HT-29 (cell line): ENCODE measurements at places on chromosomes 5 and 9. TPM values are rescaled to one million over a fixed set of nuclear protein-coding genes. Genes with fewer than 3 reads are reported as not detected.
A peak's percentile ranks its signal among the peaks of the same experiment; 100 is the strongest.

- no peak for DNase-seq
These were observed 27.5 kb downstream of the FNIP1 start for GRCh38 chr5:131769336-131769735.

DNA sequence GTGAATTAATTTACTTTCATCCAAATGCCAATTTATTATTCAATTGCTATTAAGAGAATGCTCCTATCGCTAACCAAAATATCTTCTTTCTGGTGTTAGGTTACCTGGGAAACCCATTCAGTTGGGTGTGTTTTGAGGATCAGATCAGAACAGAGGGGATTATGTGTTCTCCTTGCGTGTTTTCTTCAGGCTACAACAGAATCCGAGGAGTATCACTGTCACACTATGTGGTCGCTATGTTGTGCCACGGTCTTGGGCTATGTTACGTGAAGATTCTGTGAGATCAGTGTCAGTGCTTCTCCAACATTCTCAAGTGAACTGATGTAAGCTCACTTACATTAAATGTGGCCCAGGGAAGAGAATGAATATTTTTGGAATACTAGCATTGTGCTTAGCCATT lies 39.0 kb downstream of the ADCY2 start:
- no peak for DNase-seq

DNA sequence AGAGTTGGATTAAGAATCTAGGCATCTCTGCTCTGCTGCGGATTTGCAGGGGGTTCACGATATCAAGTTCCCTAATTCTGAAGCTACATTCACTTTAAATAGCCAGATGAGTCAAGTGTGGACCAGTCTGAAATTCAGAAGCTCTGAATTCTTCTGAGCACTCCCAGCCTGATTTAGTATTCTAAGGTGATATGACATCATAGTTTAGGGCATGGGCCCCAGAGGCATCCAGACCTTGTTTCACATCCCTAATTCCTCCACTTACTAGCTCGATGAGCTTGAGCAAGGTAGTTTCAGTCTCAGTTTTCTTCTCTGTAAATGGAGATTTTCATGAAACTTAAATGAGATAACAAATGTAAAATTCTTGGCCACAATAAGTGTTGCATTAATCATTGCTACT lies 65.2 kb downstream of the TMEM167A start:
- DNase-seq: no peak

DNA sequence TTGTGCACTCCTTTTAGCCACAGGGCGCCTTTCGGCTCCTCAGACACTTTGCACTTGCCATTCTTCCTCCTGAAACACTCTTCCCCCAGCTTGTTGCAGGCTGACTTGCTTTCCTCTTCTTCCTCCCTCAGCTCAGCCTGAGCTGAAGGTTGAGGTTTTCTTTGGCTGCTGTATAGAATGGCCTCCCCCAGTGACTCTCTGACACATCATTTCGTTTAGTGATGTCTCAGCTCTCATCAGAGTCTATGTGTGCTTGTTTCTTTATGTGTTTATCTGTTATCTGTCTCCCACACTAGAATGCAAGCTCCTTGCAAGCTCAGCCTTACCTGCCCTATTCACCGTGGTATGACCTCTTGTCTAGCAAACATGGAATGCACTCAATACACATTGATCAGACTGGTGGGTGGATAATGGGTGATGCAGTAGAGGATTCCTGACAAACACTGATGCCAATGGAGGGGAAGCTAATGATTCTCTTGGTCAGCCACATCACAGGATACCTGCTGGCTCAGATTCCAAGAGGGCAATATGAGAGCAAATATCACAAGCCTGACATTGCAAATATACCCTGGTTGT lies 112.9 kb upstream of the STC2 start:
- no peak for DNase-seq

- no peak for DNase-seq
These were observed 99.6 kb downstream of the LURAP1L start for GRCh38 chr9:12874395-12874794.

DNA sequence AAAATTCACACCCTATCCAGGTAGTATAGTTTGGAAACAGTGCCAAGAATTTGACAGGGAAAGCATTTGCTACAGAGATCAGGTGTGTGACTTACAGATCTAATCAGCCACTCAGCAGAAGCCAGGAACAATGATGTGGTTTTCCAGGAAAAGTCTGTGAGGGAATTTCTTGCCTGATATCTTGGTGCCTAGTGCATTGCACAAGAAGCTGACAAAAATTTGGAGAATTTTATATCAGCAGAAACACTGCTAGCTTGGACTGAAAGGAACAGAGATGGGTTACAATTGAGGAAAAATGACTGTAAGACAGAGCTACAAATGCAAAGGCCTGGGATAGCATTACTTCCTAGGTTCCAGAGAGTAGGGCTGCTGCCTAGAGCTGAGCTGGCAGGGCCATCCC lies 658.1 kb upstream of the CHD1 start:
- no peak for DNase-seq

- no peak for DNase-seq
These were observed 236.5 kb upstream of the HAPLN1 start for GRCh38 chr5:83957188-83957587.

- peak; percentile 5 for DNase-seq
These were observed 289.6 kb downstream of the SEC61B start for GRCh38 chr9:99511723-99512122.

DNA sequence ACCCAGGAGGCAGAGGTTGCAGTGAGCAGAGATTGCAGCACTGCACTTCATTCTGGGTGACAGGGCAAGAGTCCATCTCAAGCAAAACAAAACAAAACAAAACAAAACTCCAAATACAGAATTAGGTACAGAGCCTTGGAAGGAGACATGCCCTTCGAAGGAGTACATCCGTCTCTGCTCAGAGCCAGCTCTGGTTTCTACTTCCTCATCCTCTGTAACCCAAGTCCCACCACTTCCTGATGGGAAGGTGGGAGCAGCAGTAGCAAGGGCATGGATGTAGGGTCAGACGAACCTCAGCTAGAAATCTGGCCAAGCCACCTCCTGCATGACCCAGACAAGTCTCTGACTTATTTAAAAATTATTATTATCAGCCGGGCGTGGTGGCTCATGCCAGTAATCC lies 16.5 kb upstream of the STXBP1 start:
- DNase-seq: no peak

GRCh38 chr5:120533581-120533980 lies 69.5 kb downstream of the PRR16 start:
- DNase-seq: no peak

DNA sequence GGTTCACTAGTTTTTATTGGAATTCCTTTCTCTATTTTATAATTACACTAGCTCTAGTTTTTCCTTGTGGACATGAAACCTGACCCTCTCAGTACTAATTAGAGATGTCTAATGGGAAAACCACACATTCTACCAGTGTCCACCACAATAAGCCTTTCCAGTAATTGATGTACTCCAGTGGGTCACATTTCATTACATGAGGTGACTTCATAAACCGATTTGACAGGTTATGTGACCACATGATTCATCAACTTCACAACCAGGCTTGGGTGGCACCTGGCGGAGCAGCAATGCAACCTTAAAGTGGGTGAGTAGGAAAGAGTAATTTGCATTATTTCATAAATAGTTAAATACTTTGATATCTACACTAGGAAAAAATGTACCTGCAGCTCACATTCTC lies 284.2 kb upstream of the ADAMTS16 start:
- DNase-seq: no peak

- no peak for DNase-seq
These were observed 145.5 kb upstream of the POU5F2 start for GRCh38 chr5:93886917-93887361.

SLC34A3 gene
- total RNA-seq: 0.15 TPM in 1 of 2 replicates, not detected in the other

DNA sequence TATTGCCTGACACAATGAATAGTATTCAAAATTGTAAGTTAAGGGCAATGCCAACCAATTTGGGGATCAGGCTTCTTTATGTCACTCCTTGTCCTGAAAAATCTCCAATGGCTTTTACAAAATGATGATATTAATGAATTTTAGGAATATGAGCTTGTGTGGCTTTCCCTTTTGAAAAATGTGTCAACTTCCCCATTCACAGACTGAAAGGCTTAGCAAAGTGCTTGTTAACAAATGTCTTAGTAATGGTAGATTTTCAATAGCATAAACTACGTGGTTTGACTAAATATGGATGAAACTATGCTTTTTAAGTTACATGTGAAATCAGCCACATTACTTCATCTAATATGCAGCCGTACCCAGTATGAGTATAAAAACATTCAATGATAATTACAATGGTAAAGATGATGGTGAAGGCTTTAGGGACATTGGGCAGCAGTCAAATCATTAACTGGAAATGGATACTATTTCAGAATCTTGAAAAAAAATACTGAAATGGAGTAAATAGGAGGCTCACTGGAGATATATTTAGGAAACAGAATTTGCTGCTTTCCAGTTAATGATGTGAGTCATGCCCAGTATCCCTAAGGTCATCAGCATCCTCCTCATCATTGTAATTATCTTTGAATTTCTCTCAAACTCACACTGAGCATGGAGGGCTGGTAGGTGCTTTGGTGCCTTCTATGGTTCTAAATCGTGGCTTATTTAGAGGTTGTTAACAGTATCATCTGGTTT lies 113.3 kb upstream of the ZNF608 start:
- no peak for DNase-seq
